Right cardiac atrium (tissue), 5 donors: ENCODE measurements at places on chromosomes 3 and 15. TPM values are rescaled to one million over a fixed set of nuclear protein-coding genes. Genes with fewer than 3 reads are reported as not detected.

GOLGA6B gene
- polyA plus RNA-seq, result not detected

MON1A gene
- 8.2 TPM for polyA plus RNA-seq

SATB1 gene
- polyA plus RNA-seq, result 21.5 TPM

ANKRD34C gene
- 0.02 TPM for polyA plus RNA-seq

MYLK gene
- 27.3 TPM for polyA plus RNA-seq

STAB1 gene
- 69.5 TPM for polyA plus RNA-seq

ARGFX gene
- not detected for polyA plus RNA-seq

GOLGA8H gene
- polyA plus RNA-seq, result 0.81 TPM

CLDN1 gene
- polyA plus RNA-seq, result 1.3 TPM

PLD1 gene
- 17.0 TPM for polyA plus RNA-seq
